ENCODE measurements at places on chromosomes 2 and 18.

DNA sequence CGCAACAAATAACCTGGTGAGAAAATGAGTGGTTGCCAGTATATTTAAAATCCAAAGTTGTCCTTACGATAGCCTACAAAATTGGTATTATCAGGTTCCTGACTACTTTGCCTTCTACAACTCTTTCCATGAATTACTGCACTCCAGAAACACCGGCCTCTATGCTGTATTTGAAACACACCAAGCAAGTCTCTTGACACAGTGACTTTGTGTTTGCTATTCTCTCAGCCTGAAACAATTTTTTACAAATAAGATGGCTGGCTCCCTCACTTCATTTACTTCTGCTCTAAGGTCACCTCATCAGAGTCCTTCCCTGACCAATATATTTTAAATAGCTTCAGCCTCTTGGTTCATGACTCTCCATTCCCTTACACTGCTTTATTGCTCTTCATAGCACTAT lies 12.2 kb downstream of the KANSL1L start:
- no peak for DNase-seq

DNA sequence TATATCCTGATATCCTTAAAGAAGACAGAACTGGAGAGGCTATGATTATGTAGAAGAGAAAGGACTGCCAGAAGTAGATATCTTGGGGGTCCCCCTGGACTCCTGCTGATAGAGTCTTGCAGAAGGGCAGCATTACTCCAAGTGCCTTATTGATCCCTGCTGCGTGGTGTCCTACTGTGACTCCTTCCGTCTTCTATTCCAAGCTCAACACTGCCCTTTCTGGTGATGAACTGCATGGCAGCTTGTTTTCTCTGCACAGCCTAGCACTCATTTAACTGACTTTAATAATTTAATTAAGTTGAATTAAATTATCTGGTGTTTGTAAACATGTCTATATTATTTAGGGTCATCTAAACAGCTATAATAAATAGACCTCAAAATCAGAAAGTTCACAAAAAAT lies 194.1 kb upstream of the DSEL start:
- no peak for DNase-seq

DNA sequence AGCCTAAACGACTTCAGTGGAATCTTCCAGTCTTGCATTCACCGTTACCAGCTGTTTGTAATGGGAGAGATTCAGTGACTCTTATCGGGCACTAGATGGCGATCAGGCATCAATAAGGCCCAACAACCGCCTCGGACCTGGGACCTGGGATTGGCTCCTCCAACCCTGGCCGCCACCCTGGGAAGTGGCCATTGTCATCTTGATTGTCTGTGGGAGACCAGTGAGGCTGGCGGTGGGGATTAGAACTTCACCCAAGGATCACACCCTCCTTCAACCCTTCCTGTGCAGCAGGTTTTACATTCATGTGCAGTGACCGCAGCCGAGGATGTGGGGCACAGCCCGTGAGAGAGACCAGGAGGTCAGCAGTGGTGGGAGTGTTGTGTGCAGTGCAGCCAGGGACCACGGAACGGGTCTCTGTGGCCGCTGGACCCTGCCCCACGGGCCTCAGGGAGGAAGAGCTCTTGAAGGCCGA lies 85.3 kb downstream of the SPP2 start:
- DNase-seq: peak; percentile 34

GRCh38 chr2:156311976-156312375 lies 20.5 kb downstream of the NR4A2 start:
- DNase-seq: no peak

DNA sequence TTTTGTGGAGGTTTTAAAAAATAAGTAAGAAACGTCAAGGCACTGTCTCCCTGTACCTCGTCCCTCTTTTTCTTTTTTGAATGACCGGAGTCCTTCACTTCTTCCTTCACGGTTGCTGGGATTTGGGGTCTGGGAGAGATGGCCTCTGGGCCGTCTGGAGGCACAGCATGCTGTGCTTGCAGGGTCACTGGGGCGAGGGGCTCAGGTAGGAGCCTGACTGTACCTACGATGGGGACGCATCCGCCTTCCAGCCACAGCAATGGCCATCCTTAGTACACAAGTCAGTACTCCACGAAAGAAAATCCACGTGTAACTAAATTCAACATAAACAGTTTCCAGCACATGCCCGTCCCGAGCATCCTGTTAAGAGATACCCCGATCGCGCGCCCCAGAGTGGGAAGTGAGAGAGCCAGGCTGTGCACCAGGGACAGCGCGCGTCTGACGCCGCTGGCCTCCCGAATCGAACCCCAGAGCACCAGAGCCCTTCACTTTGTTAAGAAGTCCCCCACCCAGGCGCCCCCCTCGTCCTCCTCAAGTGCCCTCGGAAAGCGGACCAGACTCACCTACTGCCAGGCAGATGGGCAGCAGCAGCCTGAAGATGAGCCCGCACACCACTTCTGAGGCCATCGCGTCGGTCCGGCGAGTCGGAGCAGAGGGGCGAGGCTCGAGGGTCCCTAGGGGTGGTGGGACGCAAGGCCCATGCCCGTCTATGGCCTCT lies 1.2 kb downstream of the PIEZO2 start:
- no peak for DNase-seq

GRCh38 chr18:9941103-9941502 lies 27.3 kb downstream of the VAPA start:
- DNase-seq: no peak

- no peak for DNase-seq
Observed at GRCh38 chr2:189483571-189483970, 42.3 kb downstream of the WDR75 start.

DNA sequence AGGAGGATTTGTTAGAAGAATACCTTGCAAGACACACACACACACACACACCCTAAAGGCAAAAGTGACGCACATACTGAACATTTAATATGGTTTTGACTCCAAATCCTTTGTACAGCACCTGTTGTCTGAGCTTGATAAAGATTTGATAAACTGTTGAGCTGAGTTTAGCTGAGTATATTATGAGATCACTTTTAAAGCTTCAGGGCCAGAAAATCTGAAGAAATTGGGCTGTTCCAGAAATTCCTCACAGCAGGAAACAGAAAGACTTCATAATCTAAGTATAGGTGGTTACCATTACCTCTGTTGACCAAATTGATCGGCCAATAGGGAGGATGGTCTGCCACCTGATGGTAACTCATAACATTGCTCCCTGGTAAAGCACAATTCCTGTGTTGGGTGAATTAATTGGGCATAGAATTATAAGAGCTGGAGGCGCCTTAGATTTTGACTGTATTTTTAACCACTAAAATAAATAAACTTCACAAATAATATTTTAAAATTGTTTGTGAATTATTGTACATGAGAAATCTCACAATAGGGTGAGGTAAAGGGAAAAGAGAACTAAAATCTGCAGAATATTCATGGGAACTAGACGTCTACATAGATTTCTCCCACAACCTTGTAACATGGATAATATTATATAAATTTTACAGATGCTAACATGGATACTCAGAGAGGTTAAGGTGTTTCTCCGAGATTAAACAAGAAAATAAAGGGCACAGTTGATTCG lies 21.8 kb upstream of the RPIA start:
- no peak for DNase-seq

- DNase-seq: no peak
Observed at GRCh38 chr2:72754628-72755320, 71.1 kb downstream of the EXOC6B start.

DNA sequence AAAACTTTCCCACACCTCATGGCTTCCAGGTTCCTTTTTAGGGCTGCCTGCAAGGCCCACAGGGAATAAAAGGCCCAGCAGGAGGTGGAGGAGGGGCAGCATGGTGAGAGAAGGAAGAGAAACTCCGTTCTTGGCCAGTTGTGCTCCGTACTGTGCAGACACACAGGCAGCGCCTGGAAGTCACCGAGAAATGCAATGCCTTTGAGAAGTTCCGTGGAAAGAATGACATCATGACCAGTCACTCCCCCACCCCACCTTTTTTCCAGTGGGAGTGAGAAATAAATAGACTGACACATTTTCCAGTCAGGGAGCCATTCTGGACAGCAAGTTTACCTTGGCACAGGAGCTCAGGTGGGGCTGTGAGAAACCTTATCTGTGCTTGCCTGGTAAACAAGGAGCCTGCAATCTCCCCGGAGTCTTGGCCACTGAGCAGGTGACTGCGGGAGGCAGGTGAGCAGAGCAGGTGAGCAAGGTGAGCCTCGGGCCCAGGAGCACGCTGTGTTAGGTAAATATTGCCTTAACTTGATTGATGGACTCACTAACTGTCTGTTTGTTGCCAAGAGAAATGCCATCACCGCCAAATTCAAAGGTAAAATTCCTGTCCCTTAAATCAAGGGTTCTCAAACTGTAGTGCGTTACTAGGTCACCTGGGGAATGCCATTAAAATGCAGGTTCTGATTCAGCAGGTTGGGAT lies 13.5 kb upstream of the LBH start:
- DNase-seq: no peak

GRCh38 chr2:167692936-167693335 lies 554.5 kb downstream of the STK39 start:
- DNase-seq: no peak

- DNase-seq: no peak
Observed at GRCh38 chr2:159026170-159026569, 57.7 kb downstream of the TANC1 start.

DNA sequence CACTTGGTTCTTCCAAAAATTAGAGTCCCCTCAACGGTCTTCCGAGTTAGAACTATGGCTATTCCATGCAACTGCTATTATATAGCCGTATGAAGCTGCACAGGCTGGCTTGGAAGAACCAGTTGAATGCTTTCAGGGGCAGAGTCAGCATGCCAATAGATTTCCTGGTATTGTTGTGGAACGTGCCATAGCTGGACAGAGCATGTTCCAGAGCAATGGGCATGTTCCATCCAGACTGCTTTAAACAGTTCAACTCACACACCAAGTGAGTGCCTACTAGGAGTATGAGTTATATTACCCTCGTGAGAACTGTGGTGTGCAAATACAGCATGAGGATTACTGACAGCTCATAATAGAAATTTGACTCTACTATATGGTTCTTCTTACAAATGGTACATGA lies 682.0 kb downstream of the SATB2 start:
- DNase-seq: no peak

GRCh38 chr2:159939946-159940345 lies 122.5 kb downstream of the PLA2R1 start:
- DNase-seq: no peak

DNA sequence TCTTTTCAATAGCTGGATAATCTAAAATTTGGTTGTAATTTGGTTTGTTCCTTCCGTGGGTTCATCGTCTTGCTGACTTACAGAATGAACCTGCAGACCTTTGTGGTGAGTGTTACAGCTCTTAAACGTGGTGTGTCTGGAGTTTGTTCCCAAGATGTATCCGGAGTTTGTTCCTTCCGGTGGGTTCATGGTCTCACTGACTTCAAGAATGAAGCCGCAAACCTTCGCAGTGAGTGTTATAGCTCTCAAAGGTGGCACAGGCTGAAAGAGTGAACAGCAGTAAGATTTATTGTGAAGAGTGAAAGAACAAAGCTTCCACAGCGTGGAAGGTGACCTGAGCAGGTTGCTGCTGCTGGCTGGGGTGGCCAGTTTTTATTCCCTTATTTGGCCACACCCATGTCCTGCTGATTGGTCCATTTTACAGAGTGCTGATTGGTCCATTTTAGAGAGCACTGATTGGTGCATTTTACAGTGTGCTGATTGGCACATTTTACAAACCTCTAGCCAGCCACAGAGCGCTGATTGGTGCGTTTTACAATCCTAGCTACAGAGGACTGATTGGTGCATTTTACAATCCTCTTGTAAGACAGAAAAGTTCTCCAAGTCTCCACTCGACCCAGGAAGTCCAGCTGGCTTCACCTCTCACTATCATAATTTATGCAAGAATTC lies 16.6 kb downstream of the RALB start:
- no peak for DNase-seq

GRCh38 chr2:165141601-165142354 lies 62.1 kb downstream of the SCN3A start:
- no peak for DNase-seq

- DNase-seq: no peak
Observed at GRCh38 chr2:202069170-202070067, 3.6 kb upstream of the KIAA2012 start.

GRCh38 chr2:99878581-99879350 lies 263.6 kb downstream of the AFF3 start:
- no peak for DNase-seq

- DNase-seq: peak; percentile 46
Observed at GRCh38 chr2:9554921-9555296, 721 bp downstream of the ADAM17 start.

- no peak for DNase-seq
Observed at GRCh38 chr18:70553245-70553935, 264.5 kb downstream of the SOCS6 start.
